Left kidney (tissue), 8 donors: ENCODE measurements at places on chromosomes 2 and 18. TPM values are rescaled to one million over a fixed set of nuclear protein-coding genes. Genes with fewer than 3 reads are reported as not detected.

DNA sequence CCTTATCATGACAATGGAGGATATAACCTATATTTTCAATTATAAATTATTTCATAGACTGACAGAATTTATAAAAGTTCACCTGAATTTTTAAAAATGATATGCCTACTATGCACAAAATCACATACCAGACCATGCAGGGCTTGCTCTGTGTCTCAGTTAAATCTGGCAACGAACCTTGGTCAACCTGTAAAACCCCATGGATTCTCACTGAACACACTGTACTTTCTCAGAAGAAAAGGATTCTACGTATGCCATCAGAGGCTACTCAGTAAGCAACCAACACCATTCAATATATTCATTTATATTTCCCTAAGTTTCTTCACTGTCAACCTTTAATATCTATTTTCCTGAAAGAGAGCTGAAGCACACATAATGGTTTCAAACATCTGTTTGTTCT is 52.4 kb downstream of the NRXN1 start:
- DNase-seq: no peak

The TXNDC2 gene
- polyA plus RNA-seq: not detected

GRCh38 chr2:222076973-222077690 is 221.7 kb downstream of the PAX3 start:
- no peak for DNase-seq

- DNase-seq: no peak
These were observed 160.0 kb downstream of the BCL2 start for GRCh38 chr18:63159590-63159989.

The GDF7 gene
- 2.6 TPM for polyA plus RNA-seq

GRCh38 chr2:236764716-236765115 is 195.1 kb downstream of the ACKR3 start:
- no peak for DNase-seq

The RND3 gene
- 49.9 TPM for polyA plus RNA-seq

DNA sequence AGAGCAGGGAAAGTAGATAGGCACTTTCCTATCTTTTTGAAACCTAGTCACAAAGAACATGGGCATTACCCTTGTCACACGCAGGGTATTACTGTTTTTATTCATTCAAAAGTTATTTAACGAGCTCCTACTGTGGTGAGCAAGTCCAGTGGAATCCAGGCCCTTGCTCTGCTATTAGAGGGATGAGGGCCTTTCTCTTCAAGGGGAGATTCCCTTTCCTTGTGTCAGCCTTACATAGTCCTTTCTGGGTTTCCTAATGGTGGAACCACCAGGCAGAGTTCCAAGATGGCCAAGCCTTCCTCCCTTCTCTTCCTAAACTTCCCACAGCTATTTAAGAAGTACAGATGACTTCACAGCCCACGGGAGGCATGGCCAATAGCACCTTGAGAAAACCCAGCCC is 64.6 kb downstream of the SPTBN1 start:
- DNase-seq: no peak

The CRYGD gene
- not detected for polyA plus RNA-seq

The CD28 gene
- 1.9 TPM for polyA plus RNA-seq

GRCh38 chr18:10010611-10011015 is 96.8 kb downstream of the VAPA start:
- DNase-seq: no peak
